Skeletal muscle tissue (tissue), 5 donors: ENCODE measurements at places on chromosomes 2 and 18. TPM values are rescaled to one million over a fixed set of nuclear protein-coding genes. Genes with fewer than 3 reads are reported as not detected.

SFXN5 gene
- 4.7 TPM for total RNA-seq

HOXD3 gene
- 4.2 TPM for total RNA-seq

CDK15 gene
- total RNA-seq: 0.52 TPM

REG3A gene
- not detected for total RNA-seq

CD207 gene
- total RNA-seq: under 0.01 TPM

ASIC4 gene
- total RNA-seq: not detected

TGFBRAP1 gene
- total RNA-seq: 7.3 TPM

PPP1R7 gene
- 44.4 TPM for total RNA-seq

IL1B gene
- 1.0 TPM for total RNA-seq

KIF3C gene
- total RNA-seq: 3.7 TPM

KCNG2 gene
- total RNA-seq: 0.52 TPM

THSD7B gene
- total RNA-seq: 2.1 TPM

PELI1 gene
- total RNA-seq: 24.0 TPM

TCF23 gene
- 0.52 TPM for total RNA-seq

NOL4 gene
- total RNA-seq: not detected

REEP1 gene
- total RNA-seq: 24.0 TPM

RAB10 gene
- 49.1 TPM for total RNA-seq

CRYGC gene
- not detected for total RNA-seq

UCN gene
- total RNA-seq: 1.0 TPM

UGT1A9 gene
- not detected for total RNA-seq

DLGAP1 gene
- total RNA-seq: 0.52 TPM

SKOR2 gene
- not detected for total RNA-seq

CDH19 gene
- 3.1 TPM for total RNA-seq

NYAP2 gene
- 0.52 TPM for total RNA-seq

ANO7 gene
- total RNA-seq: not detected

RTTN gene
- total RNA-seq: 43.8 TPM

SPATA3 gene
- not detected for total RNA-seq

TMEM127 gene
- total RNA-seq: 8.9 TPM

ITGB6 gene
- total RNA-seq: 17.2 TPM

GPR35 gene
- total RNA-seq: 1.0 TPM

ARMC9 gene
- 6.8 TPM for total RNA-seq

SCN7A gene
- total RNA-seq: 50.6 TPM

HOXD11 gene
- not detected for total RNA-seq

RNU2-63P gene
- total RNA-seq: not detected

DNER gene
- 1.6 TPM for total RNA-seq

TMEM185B gene
- 16.7 TPM for total RNA-seq

HOXD4 gene
- 1.0 TPM for total RNA-seq

KIF1A gene
- 4.7 TPM for total RNA-seq

KHK gene
- 2.1 TPM for total RNA-seq

BOK gene
- 25.1 TPM for total RNA-seq

CD8B2 gene
- total RNA-seq: under 0.01 TPM

CDH7 gene
- 0.52 TPM for total RNA-seq

SLC5A7 gene
- total RNA-seq: under 0.01 TPM

PRPF40A gene
- 34.4 TPM for total RNA-seq
